Suprapubic skin (tissue), 4 donors: ENCODE measurements at places on chromosomes 6 and 20. TPM values are rescaled to one million over a fixed set of nuclear protein-coding genes. Genes with fewer than 3 reads are reported as not detected.

WFDC5 gene
- total RNA-seq: 284 TPM

SCRT2 gene
- total RNA-seq: not detected

BEND6 gene
- not detected for total RNA-seq

ZBTB46 gene
- total RNA-seq: 5.1 TPM

CCDC170 gene
- 0.89 TPM for total RNA-seq

AGPAT4 gene
- total RNA-seq: 4.1 TPM

ARFGEF3 gene
- 7.1 TPM for total RNA-seq

DNA sequence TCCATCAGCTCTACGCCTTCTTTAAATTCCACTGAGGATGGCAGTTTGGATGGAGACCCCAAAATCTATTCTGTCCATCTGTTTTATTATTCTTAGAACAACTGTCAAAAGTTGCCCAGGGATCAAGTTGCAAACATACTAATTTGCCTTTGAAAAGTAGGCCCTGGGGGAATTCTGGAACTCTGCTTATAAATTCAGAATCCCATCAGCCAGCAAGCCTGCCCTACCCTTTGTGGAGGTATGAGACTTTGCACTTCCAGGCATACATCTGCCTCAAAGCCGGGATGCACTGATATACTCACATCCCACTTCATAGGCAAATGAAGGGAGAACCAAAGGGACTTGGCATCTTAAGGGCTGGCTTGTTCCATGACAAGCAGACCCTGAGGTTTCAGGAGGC lies 93.6 kb downstream of the INSM1 start:
- peaks cover 13% of the 10 kb centered on the region for H3K36me3 ChIP-seq
- no peak for DNase-seq
- H3K27me3 ChIP-seq: no peaks in the 10 kb centered on the region
- no peaks in the 10 kb centered on the region for H3K4me1 ChIP-seq

GRCh38 chr6:84772428-84773132 lies 8.2 kb upstream of the TBX18 start:
- H3K27me3 ChIP-seq: peaks cover 98% of the 10 kb centered on the region
- peaks cover 21% of the 10 kb centered on the region for H3K4me1 ChIP-seq
- H3K36me3 ChIP-seq: no peaks in the 10 kb centered on the region
- no peak for DNase-seq

GRCh38 chr6:53236241-53236640 lies 87.6 kb upstream of the GCM1 start:
- no peak overlapping the region for H3K4me3 ChIP-seq
- H3K36me3 ChIP-seq: no peaks in the 10 kb centered on the region
- no peak for DNase-seq

DNA sequence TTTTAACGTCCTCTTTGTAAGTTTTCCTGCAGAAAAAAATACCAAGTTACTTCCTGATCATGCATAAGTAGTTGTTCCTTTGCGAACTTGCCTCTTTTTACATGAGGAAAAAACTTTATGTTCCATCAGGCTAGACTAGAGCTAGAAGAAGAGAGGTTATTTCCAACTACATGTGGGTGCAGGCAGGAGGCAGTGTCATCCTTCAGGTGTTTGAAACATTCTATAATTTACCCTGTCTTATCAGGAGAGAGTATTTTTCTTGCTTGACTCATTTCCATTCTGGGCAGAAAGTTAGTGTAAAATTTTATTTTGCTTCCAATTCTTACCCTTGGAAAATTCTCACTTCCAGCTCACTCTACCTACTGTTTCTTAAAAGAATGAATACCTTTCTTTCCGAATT lies 28.5 kb upstream of the EPHA7 start:
- no peaks in the 10 kb centered on the region for H3K27me3 ChIP-seq
- H3K4me1 ChIP-seq: no peaks in the 10 kb centered on the region
- DNase-seq: no peak
- H3K36me3 ChIP-seq: no peaks in the 10 kb centered on the region

GRCh38 chr20:33859157-33859695 lies 48.1 kb downstream of the CHMP4B start:
- peaks cover 35% of the 10 kb centered on the region for H3K36me3 ChIP-seq
- H3K27me3 ChIP-seq: no peaks in the 10 kb centered on the region
- no peak overlapping the region for H3K4me3 ChIP-seq
- peaks cover 3% of the 10 kb centered on the region for H3K4me1 ChIP-seq
- no peak overlapping the region for H3K27ac ChIP-seq

- DNase-seq: no peak
- no peak overlapping the region for H3K4me3 ChIP-seq
- H3K27ac ChIP-seq: no peak overlapping the region
- H3K4me1 ChIP-seq: no peaks in the 10 kb centered on the region
These were observed 39.2 kb upstream of the LTV1 start for GRCh38 chr6:143803769-143804568.

- no peak overlapping the region for H3K4me3 ChIP-seq
- H3K27ac ChIP-seq: no peak overlapping the region
- no peaks in the 10 kb centered on the region for H3K27me3 ChIP-seq
- DNase-seq: no peak
- no peaks in the 10 kb centered on the region for H3K4me1 ChIP-seq
These were observed 129.3 kb upstream of the KCNK16 start for GRCh38 chr6:39451831-39452230.

DNA sequence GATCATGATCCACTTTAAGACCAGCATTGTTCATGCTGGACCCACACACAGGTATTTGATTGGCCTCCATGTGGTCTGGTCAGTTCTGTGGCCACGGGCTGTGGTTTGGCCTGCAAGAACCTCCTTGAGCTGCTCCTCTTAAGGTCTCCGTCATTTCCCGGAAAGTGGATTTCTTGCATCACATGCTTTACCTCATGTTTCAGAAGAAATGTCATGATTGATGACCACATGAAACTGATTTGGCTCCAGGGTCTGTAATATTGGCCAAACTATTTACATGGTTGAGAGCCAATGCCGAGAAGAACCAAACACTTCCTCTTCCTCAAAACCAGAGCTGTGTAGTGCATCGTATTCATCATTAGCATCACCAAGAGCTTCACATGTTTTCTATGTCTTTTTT lies 13.2 kb upstream of the RSPH3 start:
- no peaks in the 10 kb centered on the region for H3K27me3 ChIP-seq
- H3K27ac ChIP-seq: no peak overlapping the region
- no peak overlapping the region for H3K4me3 ChIP-seq
- no peaks in the 10 kb centered on the region for H3K36me3 ChIP-seq

DNA sequence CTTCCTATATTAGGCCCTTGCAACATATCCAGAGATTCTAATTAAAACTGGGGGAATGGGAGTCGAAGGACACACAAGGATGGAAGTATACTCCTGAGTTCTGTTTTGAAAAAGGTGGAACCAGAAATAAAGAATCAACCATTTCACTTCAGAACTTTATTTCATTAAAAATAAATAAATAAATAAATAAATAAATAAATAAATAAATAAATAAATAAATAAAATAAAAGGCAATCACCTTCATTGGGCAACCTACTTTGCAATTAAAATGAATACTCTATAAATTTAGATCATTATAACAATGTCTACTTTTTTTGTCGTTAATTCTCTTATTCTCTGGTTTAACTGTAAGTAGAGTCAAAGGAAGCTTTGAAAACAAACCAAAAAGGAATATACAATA lies 25.6 kb downstream of the GPR63 start:
- H3K4me1 ChIP-seq: no peaks in the 10 kb centered on the region
- H3K4me3 ChIP-seq: no peak overlapping the region
- no peaks in the 10 kb centered on the region for H3K36me3 ChIP-seq
- H3K27ac ChIP-seq: no peak overlapping the region
- DNase-seq: no peak
- no peaks in the 10 kb centered on the region for H3K27me3 ChIP-seq

GRCh38 chr20:34693414-34693813 lies 10.7 kb upstream of the TP53INP2 start:
- H3K27ac ChIP-seq: no peak overlapping the region
- DNase-seq: no peak
- H3K36me3 ChIP-seq: no peaks in the 10 kb centered on the region
- H3K27me3 ChIP-seq: no peaks in the 10 kb centered on the region
- no peak overlapping the region for H3K4me3 ChIP-seq

DNA sequence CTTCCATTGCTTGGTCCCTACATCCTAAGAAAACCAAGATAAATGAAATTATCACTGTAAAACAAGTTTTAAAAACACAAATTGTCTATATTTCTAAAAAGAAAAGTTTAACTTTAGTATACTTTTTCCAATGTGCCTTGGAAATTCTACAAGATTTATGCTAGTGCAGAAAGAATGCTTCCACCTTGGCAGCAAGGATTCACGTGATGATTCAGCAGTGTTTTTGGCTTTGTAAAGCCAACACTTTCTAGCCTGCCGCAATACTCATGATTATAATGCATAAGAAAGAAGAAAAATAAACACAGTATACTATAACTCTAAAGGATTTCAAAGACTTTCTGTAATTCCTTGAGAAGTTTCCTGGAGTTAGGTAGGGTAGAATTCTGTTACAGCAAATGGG lies 442.7 kb downstream of the TENT5A start:
- H3K27me3 ChIP-seq: no peaks in the 10 kb centered on the region
- no peak for DNase-seq
- no peak overlapping the region for H3K27ac ChIP-seq
- peaks cover 14% of the 10 kb centered on the region for H3K4me1 ChIP-seq
- no peak overlapping the region for H3K4me3 ChIP-seq

- no peaks in the 10 kb centered on the region for H3K27me3 ChIP-seq
- no peak for DNase-seq
- H3K36me3 ChIP-seq: no peaks in the 10 kb centered on the region
These were observed 96.9 kb upstream of the HMGCLL1 start for GRCh38 chr6:55675941-55676340.

GRCh38 chr6:16765235-16765634 lies 4.0 kb upstream of the ATXN1 start:
- DNase-seq: no peak
- no peaks in the 10 kb centered on the region for H3K36me3 ChIP-seq
- H3K27ac ChIP-seq: no peak overlapping the region
- H3K4me3 ChIP-seq: no peak overlapping the region

DNA sequence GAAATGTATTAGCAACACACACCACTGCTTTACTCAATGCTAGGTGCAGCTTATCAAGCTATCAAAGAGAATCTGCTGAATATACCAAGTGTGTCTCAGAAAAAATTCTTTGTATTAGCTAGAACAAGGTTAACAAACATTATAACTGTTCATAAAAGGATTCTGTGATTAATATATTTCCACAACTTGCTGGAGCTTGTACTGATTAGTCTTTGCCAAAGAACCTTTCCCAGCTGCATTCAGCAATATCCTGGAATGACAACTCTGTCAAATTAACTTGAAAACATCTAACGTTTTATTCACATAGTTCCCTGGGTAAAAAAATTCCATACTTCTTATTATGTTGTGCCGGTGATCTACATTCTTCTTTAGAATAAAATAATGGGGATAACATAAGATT lies 252.7 kb downstream of the FOXC1 start:
- H3K27me3 ChIP-seq: no peaks in the 10 kb centered on the region
- H3K4me1 ChIP-seq: no peaks in the 10 kb centered on the region
- H3K4me3 ChIP-seq: no peak overlapping the region

- H3K4me1 ChIP-seq: no peaks in the 10 kb centered on the region
- H3K27ac ChIP-seq: no peak overlapping the region
- no peak for DNase-seq
- no peaks in the 10 kb centered on the region for H3K36me3 ChIP-seq
- H3K4me3 ChIP-seq: no peak overlapping the region
- H3K27me3 ChIP-seq: no peaks in the 10 kb centered on the region
These were observed 104.7 kb downstream of the BMP7 start for GRCh38 chr20:57161478-57162361.

DNA sequence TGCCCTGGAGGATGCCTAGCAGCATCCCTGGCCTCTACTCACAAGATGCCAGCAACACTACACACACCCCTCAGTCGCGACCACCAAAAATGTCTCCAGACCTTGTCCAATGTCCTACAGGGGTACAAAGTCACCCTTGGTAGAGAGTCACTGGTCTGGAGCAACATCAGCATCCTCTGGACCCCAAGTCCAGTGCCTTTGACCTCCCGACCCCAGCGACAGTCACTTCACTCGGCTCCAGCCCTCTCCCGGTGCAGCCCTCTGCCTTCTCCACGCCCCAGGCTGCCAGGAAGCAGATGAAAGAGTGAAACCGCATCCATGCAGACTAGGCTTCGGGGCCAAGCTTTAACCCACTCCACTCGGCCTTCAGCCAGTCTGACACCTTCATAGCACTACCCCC lies 92.0 kb upstream of the SRSF6 start:
- H3K4me3 ChIP-seq: no peak overlapping the region
- no peak for DNase-seq
- no peaks in the 10 kb centered on the region for H3K36me3 ChIP-seq
- H3K27ac ChIP-seq: no peak overlapping the region
- peaks cover 19% of the 10 kb centered on the region for H3K27me3 ChIP-seq

DNA sequence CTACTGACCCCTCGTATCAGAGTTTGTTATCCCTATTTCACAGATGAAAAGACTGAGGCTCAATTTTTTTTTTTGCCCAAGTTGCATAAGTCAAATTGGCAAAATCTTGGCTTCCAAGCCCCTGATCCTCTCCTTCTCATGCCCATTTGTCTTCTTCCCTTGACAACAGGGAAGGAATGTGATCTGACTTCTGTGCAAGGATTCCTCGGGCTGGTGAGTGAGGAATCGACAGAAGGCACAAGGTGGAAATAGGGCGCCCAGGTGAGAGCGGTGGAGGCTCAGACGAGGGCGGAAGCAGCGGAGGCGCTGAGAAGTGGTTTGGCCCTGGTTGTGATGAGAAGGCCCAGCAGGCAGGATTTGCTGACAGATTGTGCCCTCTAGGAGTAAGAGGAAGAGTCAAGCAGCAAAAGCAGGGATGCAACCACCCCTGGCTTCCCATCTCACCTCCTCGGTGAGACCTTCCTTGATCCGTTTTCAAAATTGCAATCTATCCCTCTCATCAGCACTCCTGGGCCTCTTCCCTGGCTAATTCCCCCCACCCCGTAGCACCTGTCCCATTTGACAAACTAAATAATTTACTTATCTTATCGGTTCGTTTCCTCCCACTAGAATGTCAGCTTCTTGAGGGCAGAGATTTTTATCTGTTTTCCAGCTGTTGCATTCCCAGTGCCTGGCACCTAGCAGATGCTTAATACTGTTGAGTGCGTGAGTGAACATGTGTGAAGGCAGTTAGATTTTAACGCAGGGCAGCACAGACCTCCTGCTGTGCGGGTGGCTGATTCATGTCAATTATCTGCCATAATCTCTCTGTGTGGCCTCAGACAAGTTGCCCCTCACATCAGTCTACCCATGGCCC lies 3.7 kb upstream of the SIRPA start:
- H3K4me1 ChIP-seq: peaks cover 57% of the 10 kb centered on the region
- no peak for DNase-seq
- H3K36me3 ChIP-seq: no peaks in the 10 kb centered on the region
- H3K27me3 ChIP-seq: no peaks in the 10 kb centered on the region
- no peak overlapping the region for H3K27ac ChIP-seq
